C1 segment of cervical spinal cord (tissue), 14 donors: ENCODE measurements at places on chromosomes 6 and 20.

DNA sequence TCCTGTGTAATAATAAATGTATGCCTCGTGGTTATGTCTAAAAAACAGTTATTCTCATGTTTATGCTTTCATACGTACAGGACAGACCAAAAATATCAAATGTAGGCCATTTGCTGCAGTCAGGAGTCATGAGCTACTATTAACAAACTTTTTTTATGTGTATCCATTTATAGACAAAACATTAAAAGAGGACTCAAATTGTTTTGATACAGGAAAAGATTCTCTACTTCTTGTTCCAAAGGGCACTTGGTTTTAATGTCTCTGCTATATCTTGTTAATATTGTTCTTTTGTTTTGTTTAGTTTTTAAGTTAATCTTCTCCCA, 155.2 kb downstream of the ZDHHC14 start:
- DNase-seq: no peak

DNA sequence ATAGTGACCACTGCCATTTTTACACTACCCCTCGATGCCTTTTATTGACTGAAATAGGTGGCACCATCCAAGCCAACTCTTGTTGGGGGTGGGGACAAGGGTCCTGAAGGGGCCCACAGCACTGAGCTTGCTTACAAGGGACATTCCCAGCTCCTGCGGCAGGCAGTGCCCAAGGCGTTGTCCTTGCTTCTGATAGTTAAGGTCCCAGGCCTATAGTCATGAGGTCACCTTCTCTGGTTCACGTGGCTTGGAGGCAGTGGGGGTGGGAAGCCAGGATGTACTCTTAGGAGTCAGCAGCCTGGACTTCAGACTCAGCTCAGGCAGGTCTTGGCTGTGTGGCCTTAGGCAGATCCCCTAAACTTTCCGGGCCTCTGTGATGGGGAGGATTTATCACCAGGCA, 48.6 kb downstream of the TOX2 start:
- DNase-seq: no peak

DNA sequence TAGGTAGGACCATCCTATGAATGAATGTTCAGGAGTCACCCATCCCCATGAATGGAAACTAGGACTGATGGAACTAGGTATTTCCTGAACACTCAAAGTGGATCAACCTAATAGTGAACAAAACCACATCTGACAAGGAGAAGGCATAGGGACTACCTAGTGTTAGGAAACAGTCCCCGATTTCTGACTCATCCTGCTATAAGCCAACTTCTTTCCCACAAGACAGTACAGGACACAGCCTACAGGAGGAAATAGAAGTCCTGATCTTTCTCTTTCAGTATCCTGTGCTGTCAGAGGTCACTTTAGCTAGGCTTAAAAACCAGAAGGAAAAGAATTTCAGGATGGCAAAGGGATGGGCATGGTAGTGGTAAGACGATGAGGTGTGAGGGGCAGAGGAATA, 19.5 kb upstream of the GMDS start:
- DNase-seq: no peak

DNA sequence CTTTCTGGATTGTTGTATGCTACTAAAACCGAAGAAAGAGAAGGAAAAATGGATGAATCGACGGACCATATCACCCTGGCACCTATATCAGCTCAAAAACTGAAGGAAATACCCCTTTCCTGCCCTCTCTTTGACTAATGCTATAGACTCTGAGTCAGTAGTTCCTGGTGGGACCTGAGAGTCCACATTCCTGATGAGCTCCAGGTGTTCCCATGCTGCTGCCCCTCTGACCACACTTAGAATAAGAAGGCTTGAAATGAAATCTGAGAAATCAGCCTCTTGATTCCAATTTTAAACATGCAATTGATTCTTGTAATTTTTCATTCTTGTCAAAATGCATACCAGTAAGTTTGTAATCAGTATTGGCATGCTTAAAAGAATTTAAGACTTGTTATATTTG, 75.2 kb downstream of the PRL start:
- DNase-seq: no peak

GRCh38 chr20:50558483-50558925, 48.3 kb downstream of the PTPN1 start:
- no peak for DNase-seq

GRCh38 chr6:146026873-146027272, 2.0 kb upstream of the GRM1 start:
- DNase-seq: no peak

DNA sequence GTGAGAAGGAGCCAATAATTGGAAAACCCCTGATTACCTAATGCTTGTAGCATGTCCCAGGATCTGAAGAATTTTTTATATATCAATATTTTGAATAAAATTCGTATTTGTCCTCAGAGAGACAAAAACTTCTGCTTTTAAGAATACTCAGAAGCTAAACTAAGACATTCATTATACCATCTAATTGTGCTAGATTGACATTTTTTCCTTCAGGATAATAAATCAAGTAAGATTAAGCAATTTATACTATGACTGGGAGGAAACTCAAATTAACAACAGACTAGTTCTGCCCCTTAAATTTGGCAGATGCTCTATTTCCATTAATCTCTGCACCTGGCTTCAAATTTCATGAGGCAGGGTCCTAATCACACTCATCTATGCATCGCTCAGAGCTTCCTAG, 291.4 kb downstream of the PLCB1 start:
- DNase-seq: no peak

- peak; percentile 65 for DNase-seq
These were observed 131.6 kb downstream of the OGFRL1 start for GRCh38 chr6:71420095-71420692.

- DNase-seq: no peak
These were observed 11.8 kb downstream of the SLCO4A1 start for GRCh38 chr20:62653951-62654685.

DNA sequence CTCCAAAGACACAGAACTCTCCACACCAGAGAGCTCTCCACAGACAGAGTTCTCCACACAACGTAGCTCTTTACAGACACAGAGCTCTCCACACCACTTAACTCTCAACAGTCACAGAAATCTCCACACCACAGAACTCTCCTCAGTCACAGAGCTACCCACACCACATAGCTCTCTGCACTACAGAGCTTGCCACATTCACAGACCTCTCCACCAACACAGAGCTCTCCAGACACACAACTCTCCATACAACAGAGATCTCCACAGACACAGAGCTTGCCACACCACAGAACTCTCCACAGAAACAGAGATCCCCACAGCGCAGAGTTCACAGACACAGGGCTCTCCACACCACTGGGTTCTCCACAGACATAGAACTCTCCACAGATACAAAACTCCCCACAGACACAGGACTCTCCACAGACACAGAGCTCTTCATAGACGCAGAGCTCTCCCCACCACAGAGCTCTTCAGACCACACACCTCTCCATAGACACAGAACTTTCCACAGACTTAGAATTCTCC, 52.5 kb downstream of the ERMARD start:
- no peak for DNase-seq

- DNase-seq: peak; percentile 52
These were observed 78.7 kb upstream of the BTN3A2 start for GRCh38 chr6:26286168-26286877.

GRCh38 chr20:57791966-57792365, 82.2 kb upstream of the PMEPA1 start:
- DNase-seq: no peak

- no peak for DNase-seq
These were observed 118.0 kb downstream of the RFPL4B start for GRCh38 chr6:112464901-112465665.

DNA sequence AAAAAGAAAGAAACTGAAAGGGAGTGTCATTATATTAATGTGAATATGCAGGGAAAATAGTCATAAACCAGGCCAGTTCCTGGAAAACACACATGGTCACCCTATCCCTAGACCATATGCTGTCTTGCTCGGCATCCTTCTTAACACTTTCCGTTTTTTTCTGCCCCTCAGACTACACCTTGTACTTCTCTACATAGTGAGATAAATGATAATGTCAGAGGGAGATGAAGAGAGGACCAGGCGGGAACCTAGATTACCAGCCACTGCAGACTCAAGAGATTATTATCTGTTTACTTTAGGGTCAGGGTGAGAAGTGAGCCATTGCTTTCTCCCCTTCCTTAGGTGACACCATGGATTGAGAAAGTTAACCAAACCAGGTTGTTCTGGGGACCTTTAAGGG, 3.7 kb upstream of the RPP21 start:
- DNase-seq: no peak

DNA sequence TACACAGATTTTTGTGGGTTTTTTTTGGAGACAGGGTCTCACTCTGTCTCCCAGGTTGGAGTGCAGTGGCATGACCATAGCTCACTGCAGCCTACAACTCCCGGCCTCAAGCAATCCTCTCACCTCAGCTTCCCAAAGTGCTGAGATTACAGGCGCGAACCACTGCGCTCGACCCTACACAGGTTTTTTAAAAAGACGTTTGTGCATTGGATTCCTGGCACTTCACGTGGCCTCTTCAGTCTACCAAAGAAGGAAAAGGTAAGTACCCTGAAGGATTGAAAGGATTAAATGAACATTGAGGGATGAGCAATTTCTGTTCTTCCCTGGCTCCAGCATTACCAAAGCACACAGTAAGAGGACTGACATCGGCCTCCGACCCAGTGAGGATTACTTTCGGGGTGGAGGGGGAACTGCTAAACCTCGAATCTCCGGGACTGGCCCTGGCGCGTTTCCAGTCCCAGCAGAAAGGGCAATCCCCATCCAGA, 556 bp upstream of the YWHAB start:
- DNase-seq: no peak

- no peak for DNase-seq
These were observed 3.0 kb upstream of the DLGAP4 start for GRCh38 chr20:36303020-36303595.

DNA sequence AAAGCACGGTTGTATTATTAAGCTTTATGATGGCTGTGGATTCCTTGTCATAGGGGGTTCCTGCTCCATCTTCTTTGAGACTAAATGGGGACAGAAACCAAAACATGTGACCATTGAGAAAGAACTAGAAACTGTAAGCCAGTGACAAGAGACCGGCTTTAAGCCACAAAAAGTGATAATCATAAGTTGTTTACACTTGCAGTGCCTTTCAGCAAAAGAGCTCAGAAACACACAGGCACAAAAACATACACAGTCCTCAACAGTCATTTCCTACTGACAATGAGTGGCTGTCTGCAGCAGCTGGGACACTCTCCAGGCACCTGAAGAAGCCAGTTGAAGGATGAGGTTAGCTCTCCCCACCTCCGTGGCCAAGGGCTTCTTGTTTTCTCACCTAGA, 20.0 kb upstream of the UBE2J1 start:
- DNase-seq: no peak

DNA sequence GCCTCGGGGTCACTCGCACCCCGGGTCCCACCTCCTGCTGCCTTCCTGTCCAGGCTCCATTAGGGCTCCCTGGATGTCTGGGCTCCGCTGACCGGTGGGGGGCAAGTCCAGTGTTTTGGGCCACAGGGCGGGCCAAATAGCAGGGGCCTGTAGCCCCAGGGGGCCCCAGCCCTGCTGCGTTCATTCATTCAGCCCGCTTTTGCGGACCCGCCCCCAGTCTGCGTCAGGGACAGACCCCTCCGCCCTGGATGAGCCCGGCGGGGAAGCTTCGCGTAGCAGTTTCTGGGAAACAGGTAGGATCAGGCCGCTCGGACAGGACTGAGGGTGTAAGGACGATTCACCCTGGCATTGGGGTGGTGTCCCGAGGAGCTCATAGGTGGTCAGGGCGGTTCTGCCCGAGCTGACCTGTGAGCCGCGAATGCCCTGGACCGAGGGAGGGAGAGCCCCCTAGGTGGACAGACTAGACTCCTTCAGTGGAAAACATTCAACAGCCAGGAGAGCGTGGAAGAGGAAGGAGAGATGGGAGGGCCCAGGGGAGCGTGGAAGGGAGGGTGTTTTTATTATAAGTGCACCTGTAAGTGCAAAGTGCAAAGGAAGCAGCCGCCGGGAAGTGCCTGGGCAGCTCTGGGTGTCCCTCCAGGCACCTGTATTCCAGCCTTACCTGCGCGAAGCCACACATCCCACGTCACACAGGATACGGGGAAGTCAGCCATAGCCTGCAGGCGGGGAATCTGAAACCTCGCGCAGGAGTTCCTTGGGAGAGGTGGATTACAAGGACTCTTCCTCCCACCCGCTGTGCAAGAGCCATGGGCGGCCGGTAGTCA, 662 bp downstream of the ENTPD6 start:
- no peak for DNase-seq

DNA sequence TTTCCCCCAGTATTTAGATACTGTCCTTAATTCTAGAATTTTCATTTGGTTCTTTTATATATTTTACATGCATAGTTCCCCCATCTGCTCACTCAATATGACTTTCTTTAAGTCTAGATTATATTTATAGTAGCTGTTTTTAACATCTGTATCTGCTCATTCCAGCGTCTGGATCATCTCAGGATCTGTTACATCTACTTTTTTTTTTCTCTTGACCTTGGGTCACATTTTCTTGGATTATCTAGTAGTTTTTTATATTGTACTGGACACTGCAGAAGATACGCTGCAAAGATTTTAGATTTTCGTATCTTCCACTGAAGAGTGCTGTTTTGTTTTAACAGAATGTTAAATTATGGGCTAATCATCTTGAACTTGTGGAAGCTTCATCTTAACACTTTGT, 20.7 kb downstream of the RAB22A start:
- no peak for DNase-seq

- no peak for DNase-seq
These were observed 59.7 kb downstream of the COL21A1 start for GRCh38 chr6:56187686-56188085.

- no peak for DNase-seq
These were observed 252.7 kb downstream of the UST start for GRCh38 chr6:148999501-148999900.

DNA sequence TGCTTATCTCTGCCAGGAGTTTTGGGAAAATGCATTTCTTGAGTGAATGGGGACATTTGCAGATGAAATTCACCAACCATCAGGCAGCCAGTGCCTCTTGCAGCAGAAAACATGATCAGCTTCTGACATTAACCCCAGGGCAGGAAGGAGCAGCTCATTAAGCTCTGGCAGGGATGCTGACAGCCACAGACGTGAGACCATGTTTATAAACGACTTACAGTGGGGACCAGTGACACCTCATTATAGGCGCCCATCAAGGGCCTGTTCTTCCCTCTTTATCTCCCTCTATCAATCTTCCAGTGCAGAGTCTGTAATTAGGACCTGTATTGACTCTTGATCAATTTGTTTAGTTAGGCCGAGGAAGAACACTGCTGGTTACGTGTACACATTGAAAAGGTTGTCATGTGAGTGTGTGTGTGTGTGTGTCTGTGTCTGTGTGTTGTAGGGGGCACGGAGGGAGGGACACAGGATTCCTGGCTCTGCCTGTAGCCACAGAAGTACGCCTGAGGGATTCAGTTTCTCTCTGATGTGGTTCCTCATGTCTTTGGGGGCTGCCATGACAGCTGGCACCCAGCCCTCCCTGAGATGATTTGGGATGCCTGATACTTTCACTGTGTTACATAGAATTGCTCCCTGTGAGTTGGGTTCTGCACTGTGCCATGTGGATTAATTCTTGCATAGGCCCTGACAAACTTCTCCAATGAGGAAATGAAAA, 428.4 kb upstream of the CHD6 start:
- DNase-seq: no peak

DNA sequence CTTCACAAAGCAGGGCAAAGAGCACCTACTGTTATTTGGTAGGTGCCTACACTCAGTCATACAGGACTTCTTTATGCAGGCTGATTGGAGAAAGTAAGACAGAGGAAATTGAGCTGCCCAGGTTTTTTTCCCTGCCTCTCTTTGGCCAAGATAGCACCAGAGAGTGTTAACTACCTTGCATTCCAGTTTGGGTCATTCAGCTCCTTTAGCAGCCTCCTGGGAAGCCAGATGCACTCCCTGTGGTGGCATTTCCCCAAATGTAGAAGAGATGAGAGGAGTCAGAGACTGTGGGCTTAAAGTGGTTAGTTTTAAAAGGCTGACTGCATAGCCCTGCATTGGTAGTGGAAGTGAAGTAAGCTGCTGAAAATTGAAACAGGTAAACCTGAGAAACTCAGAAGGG, 358.4 kb downstream of the BCKDHB start:
- DNase-seq: no peak
